GM12878 (cell line): ENCODE measurements at places on chromosomes 3 and 15. TPM values are rescaled to one million over a fixed set of nuclear protein-coding genes. Genes with fewer than 3 reads are reported as not detected.

GRCh38 chr3:70137366-70137765 lies 137.8 kb downstream of the SAMMSON start:
- no peaks in the 10 kb centered on the region for H3K27me3 ChIP-seq
- H3K36me3 ChIP-seq, result no peaks in the 10 kb centered on the region
- H3K27ac ChIP-seq, result no peak overlapping the region

DNA sequence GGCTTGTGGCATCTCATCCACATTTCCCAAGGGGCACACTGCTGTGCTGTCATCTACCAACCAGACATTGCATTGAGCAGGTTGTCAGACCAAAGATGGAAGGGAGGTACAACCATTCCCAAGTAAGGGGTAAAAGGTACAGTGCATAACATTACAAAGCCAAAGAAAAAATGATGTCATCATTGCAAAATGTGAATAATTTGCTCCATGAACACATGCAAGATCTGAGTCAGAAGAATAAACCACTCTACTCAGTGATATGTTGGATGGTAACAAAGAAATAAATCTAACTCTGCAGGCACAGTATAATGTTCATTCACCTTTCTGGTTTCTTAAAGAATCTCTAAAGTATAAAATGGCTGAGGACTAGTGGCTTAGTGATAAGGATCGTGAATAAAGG lies 202.7 kb downstream of the MAGI1 start:
- H3K27me3 ChIP-seq, result no peaks in the 10 kb centered on the region
- H3K27ac ChIP-seq, result no peak overlapping the region
- H3K36me3 ChIP-seq, result no peaks in the 10 kb centered on the region
- H3K4me1 ChIP-seq, result peaks cover 11% of the 10 kb centered on the region
- DNase-seq, result no peak

DNA sequence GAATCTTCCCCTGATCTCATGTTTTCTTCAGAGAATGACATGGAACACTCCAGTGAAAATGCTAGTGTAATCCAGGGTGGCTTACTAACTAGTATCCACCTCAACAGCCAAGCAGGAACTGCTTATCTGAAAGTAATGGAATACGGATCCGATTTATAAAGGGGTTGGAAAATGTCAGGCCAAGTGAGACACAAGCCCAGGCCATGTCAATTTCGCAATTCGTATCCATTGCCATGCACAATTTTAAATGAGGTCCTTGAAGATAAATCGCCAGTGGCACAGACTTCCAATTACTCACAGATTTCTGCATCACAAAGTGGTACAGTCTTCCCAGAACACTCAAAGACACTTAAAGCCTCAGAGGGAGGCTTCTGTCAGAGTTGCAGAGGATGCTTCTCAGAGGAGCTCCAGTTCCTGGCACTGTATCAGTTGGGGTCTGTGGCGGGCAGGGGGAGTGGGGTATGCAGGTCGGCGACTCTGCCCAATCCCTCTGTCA lies 16.5 kb upstream of the FAM240A start:
- no peak overlapping the region for H3K4me3 ChIP-seq
- H3K36me3 ChIP-seq, result no peaks in the 10 kb centered on the region
- no peak overlapping the region for H3K27ac ChIP-seq
- no peaks in the 10 kb centered on the region for H3K4me1 ChIP-seq

DNA sequence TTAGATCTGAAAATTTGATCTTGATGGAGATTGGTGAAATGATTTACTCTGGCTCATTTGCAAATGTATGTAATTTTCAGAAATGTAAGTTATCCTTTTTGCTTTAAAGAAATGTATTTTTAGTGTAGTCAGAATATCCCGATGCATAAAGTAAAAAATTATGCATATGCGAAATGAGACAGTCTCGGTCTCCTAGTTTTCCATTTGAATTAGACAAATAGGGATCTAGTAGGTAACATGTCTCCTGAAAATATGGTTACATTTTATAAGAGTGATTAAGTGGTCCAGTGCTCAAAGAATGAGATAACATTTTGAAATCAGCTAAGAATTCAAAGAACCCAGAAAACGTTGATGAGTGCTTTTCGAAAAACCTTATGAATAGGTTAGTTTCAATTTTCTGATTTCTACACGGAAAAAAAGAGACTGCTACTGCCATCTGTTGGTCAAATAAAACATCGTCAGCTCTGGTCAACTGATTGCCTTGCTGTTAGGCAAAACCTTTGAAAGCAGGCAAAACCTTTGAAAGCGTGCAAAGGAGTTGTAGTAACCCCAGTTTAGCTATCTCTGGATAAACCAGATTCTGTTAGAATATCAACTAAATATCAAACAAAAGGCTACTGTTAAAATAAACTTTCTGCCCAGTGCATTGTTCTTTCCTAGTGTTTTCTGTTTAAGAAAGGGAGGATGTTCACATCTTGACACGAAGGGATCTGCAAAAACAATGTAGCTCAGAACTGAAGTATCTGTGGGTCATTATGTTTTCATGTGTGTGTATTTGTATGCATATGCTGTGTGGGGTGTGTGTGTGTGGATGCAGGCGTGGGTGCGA lies 59.3 kb upstream of the CHMP2B start:
- H3K36me3 ChIP-seq, result no peaks in the 10 kb centered on the region
- peak; percentile 15 for DNase-seq
- no peaks in the 10 kb centered on the region for H3K27me3 ChIP-seq
- no peaks in the 10 kb centered on the region for H3K4me1 ChIP-seq

GRCh38 chr3:107951126-107951525 lies 139.7 kb downstream of the CD47 start:
- H3K27me3 ChIP-seq, result no peaks in the 10 kb centered on the region; the same call in 1 of the 2 replicates
- no peaks in the 10 kb centered on the region for H3K4me1 ChIP-seq
- H3K36me3 ChIP-seq, result no peaks in the 10 kb centered on the region
- no peak for DNase-seq
- H3K27ac ChIP-seq, result no peak overlapping the region
- H3K4me3 ChIP-seq, result no peak overlapping the region

GRCh38 chr3:52210550-52211046 lies 12.6 kb downstream of the ALAS1 start:
- no peaks in the 10 kb centered on the region for H3K4me1 ChIP-seq
- no peak for DNase-seq
- no peak overlapping the region for H3K4me3 ChIP-seq
- peaks cover 54% of the 10 kb centered on the region for H3K36me3 ChIP-seq
- no peaks in the 10 kb centered on the region for H3K27me3 ChIP-seq
- H3K27ac ChIP-seq, result no peak overlapping the region

DNA sequence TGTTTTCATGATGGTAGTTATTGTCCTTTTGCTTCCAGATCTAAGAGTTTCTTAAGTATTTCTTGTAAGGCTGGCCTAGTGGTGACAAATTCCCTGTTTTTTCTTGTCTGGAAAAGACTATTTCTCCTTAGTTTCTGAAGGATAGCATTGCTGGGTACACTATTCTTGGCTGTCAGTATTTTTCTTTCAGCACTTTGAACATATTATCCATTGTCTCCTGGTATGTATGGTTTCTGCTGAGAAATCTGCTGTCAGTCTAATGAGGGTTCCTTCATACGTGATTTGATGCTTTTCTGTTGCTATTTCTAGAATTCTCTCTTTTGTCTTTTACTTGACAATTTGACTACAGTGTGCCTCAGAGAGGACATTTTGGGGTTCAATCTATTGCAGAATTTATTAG lies 134.3 kb downstream of the CGGBP1 start:
- no peaks in the 10 kb centered on the region for H3K36me3 ChIP-seq
- no peak overlapping the region for H3K4me3 ChIP-seq
- no peak overlapping the region for H3K27ac ChIP-seq
- no peak for DNase-seq
- no peaks in the 10 kb centered on the region for H3K27me3 ChIP-seq

DNA sequence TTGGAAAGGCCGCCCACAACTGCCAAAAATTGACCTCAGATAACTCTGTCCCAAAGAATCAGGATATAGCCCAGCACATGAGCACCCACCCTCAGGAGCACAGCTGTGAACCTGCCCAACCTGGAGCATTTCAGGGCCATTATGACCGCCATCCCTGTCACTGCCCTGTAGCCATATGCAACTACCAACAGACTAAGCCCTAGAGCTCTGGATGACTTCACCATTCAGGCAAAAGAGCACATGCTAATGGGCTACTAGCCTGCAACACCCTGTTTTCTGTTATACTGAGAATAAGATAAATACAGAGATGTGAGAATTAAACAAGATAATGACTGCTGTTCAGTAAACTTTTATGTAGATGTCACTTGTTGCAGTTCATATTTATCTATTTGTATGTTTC lies 45.0 kb downstream of the TXNRD3 start:
- DNase-seq, result no peak
- H3K27me3 ChIP-seq, result peaks cover 3% of the 10 kb centered on the region; the same call in 1 of the 2 replicates
- no peak overlapping the region for H3K27ac ChIP-seq
- no peaks in the 10 kb centered on the region for H3K4me1 ChIP-seq
- H3K36me3 ChIP-seq, result no peaks in the 10 kb centered on the region

DNA sequence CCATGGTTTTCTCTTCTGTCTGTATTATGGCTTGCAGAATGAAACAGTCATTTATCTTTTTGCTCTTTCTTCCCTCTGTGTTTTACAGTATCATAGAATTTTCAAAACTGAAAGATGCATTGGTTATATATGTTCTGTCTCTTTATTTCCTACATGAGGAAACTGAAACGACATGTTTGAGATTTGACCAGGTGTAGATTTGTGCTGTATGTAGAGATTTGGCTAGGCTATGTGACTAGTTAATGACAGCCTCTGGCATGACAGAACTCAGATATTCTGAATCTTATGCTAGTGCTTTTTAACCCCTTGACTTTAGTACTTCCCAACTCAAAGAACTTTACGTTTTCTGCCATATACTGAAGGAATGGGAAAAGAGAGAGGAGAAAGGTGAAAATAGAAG lies 151.0 kb downstream of the TCF12 start:
- no peaks in the 10 kb centered on the region for H3K36me3 ChIP-seq
- H3K27me3 ChIP-seq, result no peaks in the 10 kb centered on the region
- H3K4me3 ChIP-seq, result no peak overlapping the region

DNA sequence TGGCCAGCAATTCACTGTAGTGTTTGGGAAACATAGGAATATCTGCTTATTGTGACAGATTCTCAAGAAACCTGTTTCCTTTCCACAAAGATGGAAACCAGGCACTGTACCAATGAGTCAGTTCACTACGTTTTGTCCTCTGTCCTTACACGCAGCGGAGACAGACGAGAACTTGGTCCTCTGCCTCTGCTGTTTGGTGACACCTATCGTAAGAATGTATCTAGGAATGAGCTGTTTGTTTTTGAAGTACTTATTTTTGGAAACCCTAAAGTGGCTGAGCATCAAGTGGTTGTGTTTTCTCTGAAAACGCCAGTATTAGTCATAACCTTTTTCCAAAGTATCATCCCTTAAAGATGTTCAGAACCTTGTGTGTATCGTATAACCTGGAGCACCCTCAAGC lies 93.0 kb downstream of the PGPEP1L start:
- no peaks in the 10 kb centered on the region for H3K27me3 ChIP-seq
- no peak overlapping the region for H3K27ac ChIP-seq

ATP13A4 gene
- 1.0 TPM in 2 replicates for total RNA-seq

GNAT1 gene
- not detected in 2 replicates for total RNA-seq
